ENCODE measurements at places on chromosomes 6 and 20. TPM values are rescaled to one million over a fixed set of nuclear protein-coding genes. Genes with fewer than 3 reads are reported as not detected.
A peak's percentile ranks its signal among the peaks of the same experiment; 100 is the strongest.

GRCh38 chr20:31705598-31706597, 16.8 kb downstream of the BCL2L1 start:
- no peak for DNase-seq

DNA sequence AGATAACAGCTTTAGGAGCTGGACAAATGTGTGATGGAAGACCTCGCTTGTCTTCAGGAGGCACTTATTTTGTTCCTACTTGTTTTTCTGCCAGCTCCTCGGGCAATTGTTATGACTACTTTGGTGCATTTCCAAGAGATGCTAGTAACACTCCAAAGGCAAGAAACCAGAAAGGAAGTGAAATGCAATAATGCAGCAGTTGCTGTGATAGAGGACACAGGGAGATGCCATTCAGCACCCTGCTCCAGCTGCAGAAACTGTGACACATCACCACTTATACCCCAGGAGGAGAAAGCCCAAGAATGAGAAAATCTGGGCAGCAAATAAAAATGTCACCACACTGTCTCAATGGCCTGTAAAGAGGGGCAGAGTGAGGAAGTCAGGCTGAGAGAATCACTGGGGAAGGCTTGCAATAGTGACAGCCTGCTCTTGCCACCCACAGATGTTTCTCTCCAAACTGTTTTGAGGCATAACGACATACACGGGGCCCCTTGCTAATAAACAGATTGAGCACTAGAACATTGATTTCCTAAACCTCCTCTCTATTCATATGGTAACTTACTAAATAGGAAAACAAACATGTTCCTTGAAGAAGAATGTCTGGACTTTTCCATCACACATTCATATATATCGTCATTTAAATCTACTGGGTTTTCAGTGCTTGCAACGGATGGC, 231.0 kb upstream of the PRND start:
- DNase-seq, result no peak

GRCh38 chr20:6341491-6341890, 218.7 kb upstream of the FERMT1 start:
- DNase-seq, result no peak

DNA sequence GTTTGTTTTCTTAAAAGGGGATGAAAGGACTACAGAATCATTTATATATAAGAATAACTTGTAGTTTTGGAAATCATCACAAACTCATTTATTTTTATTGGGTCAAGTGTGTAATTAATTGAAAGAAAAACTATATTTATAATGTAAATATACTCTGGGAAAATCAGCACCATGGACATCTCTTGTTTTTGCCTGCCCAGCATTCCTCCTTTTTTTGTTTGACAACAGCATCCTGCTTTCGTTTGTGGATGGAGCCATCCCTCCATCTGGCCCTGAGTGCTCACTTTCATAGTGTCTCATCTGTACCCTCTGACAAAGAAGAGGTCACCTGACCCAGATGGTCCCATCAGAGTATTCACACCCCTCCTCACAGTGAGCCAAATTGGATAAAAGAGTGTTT, 308.2 kb upstream of the HTR1E start:
- no peak for DNase-seq

DNA sequence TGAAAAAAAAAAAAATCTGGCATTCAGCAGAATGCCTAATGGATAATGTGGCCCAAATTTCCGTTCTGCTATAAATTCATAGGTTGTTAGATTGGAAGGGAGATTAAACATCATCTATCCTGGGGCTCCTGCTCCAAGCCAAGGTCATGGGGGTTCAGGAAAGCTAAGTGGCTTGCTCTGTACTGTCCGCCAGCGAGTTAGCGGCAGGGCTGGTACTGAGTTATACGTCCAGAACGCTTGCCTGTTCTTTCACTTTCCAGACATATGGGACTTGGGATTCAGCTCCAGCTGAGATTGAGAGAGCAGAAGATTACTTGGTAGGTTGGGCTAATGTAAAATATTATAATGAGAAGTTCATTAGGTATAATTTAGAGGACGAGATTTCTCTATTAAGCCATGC, 858 bp downstream of the RWDD1 start:
- DNase-seq, result no peak

DNA sequence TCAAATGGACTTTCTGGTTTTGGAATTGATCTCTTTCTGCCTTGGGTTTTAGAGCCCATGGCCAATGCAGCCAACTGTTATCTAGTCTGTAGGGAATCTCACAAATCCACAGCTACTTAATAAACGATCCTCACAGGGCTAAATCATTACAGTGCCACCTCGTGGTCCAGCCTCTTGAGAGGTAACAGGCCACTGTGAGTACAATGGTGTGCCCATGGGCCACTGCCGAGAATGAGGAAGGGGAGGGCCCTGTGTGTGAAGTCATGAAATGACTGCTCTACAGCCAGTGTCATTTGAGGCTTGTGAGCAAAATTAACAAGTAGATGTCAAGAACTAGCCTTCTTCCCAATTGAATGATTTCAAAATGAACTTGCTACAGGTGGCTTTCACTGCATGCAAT, 54.3 kb upstream of the GMPR start:
- no peak for DNase-seq

DNA sequence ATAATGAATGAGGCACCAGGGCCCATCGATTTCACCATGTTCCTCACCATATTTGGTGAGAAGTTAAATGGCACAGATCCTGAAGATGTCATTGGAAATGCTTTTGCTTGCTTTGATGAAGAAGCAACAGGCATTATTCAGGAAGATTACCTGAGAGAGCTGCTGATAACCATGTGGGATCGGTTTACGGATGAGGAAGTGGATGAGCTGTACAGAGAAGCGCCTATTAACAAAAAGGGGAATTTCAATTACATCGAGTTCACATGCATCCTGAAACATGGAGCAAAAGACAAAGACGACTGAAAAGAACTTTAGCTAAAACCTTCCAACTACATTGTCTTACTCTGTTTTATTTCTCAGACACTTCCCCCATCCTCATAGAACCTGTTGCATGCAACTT, 21.6 kb upstream of the ZBTB22 start:
- no peak for DNase-seq

DNA sequence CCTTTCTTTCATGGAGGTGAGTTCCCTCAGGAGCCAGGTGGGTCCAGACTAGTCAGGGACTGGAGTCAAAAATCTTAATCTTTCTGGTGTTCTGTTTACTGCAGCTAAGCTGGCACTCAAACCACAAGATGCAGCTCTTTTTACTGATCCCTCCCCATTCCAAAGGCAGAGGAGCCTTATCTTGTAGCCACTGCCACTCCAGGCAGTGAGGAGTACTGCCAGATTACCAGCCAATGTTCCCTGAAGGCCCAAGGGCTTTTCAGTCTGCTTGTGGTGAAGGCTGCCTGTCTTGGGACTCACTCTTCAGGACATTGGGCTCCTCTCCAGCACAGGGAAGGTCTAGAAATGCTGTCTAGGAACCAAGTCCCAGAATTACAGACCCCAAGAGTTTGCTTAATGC, 490.4 kb upstream of the ADGRB3 start:
- no peak for DNase-seq

GRCh38 chr6:81979329-81979728, 226.8 kb upstream of the TENT5A start:
- no peak for DNase-seq

GRCh38 chr6:140256248-140256647, 881.8 kb upstream of the CITED2 start:
- DNase-seq, result no peak

DNA sequence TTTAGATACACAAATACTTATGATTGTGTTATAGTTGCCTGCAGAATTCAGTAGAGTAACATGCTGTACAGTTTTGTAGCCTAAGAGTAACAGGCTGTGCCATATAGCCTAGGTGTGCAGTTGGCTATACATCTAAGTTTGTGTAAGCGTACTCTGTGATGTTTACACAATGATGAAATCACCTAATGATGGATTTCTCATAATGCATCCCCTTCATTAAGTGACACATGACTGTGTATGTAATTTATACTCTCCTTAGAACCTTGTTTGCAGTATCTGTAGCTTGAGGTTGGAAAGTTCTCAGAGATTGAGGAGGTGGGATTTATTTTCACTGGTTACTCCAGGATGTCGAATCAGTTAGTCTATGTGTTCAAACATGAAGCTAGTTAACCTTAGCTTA, 67.0 kb upstream of the TMEM30A start:
- DNase-seq, result no peak

- DNase-seq, result no peak
Measured at GRCh38 chr6:160355001-160355400, 6.8 kb downstream of the SLC22A3 start.

GRCh38 chr20:64065974-64066343, 3.0 kb downstream of the TCEA2 start:
- DNase-seq, result no peak

DNA sequence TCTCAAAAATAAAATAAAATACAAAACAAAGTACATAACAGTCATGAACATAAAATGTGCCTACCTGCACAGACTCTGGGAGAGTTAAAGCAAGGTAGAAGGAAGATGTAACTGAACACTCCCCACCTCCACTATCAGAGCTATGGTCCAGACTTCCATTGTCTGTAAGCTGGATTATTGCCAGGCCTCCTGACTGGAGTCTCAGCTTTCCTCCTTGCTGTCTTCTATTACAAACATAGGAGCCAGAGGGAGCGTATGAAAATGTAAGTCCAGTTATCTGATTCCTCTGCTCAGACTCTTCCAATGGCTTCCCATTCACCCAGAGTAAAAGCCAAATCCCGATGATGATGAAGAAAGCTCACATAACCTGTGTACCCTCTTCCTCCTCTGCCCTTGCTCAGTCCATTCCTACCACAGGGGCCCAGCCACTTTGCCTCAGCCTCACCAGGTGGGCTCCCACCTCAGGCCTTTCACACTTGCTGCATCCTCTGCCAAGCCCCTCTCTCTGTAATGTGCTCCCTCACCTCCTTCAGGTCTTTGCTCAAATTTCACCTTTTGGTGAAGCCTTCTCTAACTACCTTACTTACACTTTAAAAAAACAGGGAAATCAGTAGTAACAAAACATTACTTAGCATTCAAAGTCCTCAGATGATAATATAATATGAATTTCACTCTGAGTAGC, 194.1 kb downstream of the RIMS1 start:
- DNase-seq, result no peak

DNA sequence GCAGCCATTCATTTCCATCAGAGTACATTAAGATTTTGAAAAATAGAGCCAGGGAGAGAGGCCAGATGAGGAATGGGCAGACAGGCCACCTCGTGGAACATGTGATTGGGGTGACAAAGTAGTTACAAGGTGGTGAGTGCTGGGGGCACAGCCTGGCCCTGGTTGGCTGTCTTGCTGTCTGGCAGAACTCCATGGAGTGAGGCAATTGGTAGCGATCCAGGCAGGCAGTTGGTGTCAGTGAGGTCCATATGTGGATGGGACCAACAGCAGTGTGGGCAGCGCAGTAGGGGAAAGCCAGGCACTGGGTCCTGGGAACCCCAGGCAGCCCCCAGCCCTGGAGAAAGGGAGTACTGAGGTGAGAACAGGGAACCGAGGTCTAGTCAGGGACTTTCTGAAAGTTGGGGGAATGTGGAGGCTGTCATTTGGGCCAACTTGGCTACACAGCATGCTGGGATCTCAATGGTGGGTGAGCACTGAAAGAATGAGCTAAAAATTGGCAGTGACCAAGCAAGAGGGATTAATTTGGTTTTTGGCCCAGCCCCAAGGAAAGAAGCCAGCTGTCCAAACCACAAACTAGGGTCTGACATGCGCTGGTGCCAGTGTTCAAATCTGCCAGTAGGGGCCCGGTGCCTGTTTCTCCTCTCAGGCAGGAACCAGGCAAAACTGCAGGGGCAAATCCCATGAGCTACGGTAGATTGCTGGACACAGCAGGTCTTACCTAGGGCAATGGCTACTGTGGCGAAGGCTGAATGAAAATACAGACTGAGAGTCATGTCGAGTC, 61.4 kb upstream of the E2F3 start:
- no peak for DNase-seq

GRCh38 chr20:13800728-13801134, 15.9 kb downstream of the NDUFAF5 start:
- DNase-seq, result no peak

GRCh38 chr6:138537106-138537505, 37.8 kb upstream of the NHSL1 start:
- DNase-seq, result no peak

- DNase-seq, result no peak
Measured at GRCh38 chr20:19291024-19291817, 78.8 kb downstream of the SLC24A3 start.

- DNase-seq, result no peak
Measured at GRCh38 chr6:52555518-52556233, 21.2 kb downstream of the TRAM2 start.

- no peak for DNase-seq
Measured at GRCh38 chr6:88538130-88538706, 372.1 kb upstream of the CNR1 start.

DNA sequence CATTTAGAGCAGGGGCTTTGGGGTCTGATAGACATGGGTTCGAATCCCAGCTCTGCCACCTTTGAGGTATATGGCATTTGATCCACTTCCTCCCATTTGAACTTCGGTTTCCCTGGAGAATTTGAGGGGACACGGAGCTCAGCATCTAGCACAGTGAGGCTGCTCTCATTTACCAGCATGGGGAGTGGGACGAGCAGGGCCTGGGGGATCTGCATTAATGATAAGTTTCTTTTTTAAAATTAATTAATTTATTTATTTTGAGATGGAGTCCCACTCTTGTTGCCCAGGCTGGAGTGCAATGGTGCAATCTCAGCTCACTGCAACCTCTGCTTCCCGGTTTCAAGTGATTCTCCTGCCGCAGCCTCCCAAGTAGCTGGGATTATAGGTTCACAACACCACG, 52.6 kb downstream of the VSTM2L start:
- DNase-seq, result peak; percentile 22

DNA sequence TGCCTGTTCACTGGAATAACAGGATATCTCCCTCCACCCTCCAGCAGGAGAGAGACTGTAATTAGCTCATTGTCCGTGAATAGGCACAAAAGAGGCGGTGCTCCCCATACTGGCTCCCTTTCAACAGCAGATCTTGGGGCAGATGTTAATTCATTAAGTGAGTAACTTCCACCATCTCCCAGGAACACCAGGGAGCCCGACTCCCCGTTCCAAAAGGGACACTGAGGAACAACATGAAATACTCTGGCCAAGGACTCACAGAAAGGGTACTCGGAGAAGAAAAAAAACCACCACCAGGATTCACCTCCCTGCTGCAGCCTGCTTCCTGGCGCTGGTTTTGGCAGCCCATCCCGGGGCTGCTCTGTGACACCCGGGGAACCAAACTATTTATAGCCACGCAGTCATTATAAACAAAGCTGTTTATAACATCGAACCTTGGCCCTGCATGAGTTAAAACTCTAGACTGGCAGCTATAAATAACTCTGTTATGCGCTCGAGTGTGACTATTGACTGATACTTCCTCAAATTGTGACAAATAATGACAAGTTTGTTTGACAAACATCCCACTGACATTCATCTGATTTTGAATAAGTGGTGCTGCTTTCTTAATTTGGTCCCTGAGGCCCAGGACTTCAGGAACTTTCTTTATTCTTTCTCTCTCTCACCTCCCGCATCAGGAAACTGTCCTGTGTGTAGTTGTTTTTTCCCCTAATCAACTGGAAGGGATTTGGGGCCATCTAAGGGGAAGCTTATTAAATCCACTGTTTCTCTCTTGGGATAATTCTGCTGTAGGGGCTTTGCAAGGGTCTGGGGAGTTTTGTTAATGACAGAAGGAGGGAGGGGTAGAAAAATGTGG, 521.6 kb downstream of the CD83 start:
- DNase-seq, result no peak

GRCh38 chr6:43172104-43173007, 1.3 kb downstream of the SRF start:
- peak; percentile 77 for DNase-seq

The SLC24A3 gene
- 12.0 TPM for total RNA-seq

The WFDC5 gene
- 0.74 TPM for total RNA-seq

The GCLC gene
- 123 TPM for total RNA-seq

The PRSS35 gene
- total RNA-seq, result 6.5 TPM

The MOXD1 gene
- total RNA-seq, result 3.7 TPM

The RAET1G gene
- total RNA-seq, result 2.1 TPM

The XKR7 gene
- total RNA-seq, result 4.9 TPM

The ANKEF1 gene
- 8.1 TPM for total RNA-seq
